ENCODE measurements at places on chromosomes 2 and 18. TPM values are rescaled to one million over a fixed set of nuclear protein-coding genes. Genes with fewer than 3 reads are reported as not detected.

The NT5C1B gene
- total RNA-seq: not detected

The EVA1A gene
- not detected for total RNA-seq

The MIB1 gene
- total RNA-seq: 46.3 TPM

DNA sequence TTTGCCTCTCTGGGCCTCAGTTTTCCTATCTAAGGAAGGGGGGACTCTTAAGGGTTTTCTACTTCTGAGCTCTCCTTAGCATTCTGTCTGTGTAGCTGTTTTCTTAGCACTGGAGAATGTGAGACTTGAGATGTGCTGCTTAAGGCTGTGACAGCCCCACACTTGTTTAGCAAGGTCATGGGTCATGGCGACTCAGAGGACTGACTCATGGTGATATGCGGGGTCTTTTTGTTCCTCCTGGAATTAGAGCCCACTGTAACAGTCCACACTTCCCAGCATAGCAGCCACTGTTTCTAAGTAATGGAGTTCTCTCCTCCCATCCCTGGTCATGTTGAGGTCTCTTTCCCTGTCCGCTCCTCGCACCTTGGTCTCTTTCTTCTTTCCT lies 4.1 kb upstream of the LPIN1 start:
- no peak for ATAC-seq

DNA sequence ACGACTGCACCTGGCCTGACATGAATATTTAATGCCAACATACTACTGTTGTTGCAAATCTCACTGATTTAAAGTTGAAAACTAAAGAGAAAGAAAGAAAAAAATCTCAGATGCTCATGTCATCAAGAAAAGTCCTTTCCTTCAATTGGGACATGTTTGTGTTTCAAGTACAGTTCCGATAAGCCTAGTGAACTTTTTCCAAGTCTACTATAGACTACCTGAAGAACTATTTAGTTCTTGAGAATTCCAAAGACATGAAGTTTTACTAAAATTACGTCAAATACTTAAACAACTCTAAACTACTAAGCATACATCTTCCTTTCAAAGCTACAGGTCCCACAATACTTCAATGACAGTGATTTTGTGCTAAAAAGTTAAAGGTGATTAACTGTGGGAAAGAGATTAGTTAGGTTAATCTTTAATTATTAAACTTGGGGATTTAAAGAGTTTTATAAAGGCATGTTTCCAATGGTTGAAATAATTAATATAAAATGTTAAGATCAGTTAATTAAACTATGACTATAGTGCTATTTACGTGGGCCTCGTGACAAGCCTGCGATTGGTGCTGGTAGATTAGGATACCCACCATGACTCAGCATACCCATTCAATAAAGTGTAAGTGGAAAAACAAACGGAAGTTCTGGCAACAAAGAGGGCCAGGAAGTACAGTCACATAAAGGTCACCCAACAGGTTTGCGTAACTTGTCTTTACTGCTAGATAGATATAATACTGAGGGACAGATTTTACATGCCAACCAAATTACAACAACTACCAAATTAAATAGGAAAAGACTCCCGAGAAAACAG lies 55.5 kb downstream of the SEPTIN10 start:
- peak; percentile 48 for ATAC-seq

DNA sequence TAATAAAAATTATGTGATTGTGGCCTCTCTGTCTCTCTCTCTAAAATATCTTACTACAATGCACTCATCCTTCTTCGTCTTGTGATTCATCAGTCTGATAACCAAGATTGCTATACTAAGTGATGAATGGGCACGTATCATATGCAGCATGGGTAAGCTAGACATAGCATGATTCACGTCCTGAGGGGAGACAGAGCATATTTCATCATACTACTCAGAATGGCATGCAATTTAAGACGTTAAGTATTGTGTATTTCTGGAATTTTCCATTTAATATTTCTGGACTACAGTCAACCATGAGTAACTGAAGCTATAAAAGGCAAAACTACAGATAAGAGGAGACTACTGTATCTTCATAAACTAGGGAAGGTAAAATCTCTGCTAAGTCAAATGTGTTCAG lies 97.0 kb upstream of the CD226 start:
- ATAC-seq: no peak

- ATAC-seq: peak; percentile 13
Measured at GRCh38 chr2:240815761-240816583, 4.0 kb downstream of the KIF1A start.

DNA sequence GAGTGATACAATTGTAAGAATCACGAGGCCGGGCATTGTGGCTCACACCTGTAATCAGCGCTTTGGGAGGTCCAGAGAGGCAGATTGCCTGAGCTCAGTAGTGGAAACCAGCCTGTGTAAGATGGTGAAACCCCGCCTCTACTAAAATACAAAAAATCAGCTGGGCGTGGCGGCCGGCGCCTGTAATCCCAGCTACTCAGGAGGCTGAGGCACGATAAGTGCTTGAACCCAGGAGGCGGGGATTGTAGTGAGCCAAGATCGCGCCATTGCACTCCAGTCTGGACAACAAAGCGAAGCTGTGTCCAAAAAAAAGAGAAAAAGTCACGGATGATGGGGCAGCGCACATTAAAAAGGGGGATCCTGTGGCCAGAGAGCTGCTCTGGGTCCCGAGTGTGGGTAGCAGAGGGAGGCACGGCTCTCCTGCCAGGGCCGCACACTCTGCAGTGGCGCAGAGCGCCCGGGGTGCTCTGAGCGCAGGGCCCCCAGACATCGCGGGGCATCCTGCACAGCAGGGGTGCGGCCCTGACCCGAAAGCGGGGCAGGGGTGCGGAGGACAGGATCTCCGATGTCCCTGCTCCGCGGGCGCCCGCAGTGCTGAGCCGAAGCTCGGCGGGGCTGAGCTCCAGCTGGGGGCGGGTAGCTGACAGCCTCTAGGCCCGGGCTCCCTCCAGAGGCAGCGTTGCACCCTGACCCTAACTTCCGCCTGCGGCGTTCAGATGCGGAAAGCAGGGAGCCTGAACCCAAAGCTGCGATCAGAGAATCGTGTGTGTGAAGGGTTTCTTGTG lies 30.4 kb upstream of the RAB6D start:
- ATAC-seq: no peak

GRCh38 chr2:7020468-7020867 lies 103.3 kb downstream of the RNF144A start:
- no peak for ATAC-seq

- ATAC-seq: no peak
Measured at GRCh38 chr2:2717406-2717805, 386.3 kb upstream of the MYT1L start.

- no peak for ATAC-seq
Measured at GRCh38 chr2:164706522-164706921, 85.2 kb upstream of the GRB14 start.

DNA sequence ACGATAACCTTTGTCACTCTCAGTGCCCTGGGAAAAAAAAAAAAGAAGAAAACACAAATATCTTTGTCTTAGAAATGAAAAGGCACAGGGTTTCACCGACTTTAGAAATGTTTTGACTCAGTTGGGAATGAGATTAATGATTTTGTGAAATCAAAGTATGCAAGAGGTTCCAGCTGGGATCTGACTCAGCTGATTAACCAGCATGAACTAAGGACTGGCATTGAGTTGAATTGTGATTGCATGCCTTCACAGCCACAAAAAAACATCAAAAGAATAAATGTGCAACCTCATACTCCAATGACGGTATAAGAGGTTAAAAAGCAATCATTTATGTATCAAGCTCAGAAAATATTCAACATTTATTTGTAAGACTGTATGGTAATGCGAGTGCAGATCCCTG lies 566.6 kb upstream of the DSEL start:
- ATAC-seq: no peak

DNA sequence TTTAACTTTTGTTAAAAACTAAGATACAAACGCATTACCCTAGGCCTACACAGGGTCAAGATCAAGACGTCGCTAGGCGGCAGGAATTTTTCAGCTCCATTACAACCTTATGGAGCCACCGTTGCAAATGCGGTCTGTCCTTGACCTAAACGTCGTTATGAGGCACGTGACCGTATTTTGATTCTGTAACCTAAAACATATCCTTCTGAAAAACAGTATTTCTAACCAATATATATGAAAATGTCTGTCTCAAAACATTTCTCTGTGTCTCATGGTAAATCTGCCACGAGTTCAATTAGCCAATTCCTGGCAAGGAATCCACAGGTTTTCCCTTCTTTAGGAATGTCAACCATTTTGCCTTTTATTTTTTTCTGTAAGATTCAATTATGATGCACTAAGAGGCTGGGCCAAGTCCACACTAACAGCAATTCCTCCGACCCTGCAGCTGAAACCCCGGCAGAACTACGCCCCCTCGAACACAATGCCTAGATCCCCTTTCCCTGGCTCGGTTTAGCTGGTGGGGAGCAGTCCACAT lies 1.7 kb downstream of the RTN4 start:
- ATAC-seq: no peak
